ENCODE measurements at places on chromosomes 2 and 18.

GRCh38 chr2:66212749-66213148, 222.2 kb upstream of the MEIS1 start:
- DNase-seq, result no peak

- DNase-seq, result no peak
These were observed 756 bp upstream of the OST4 start for GRCh38 chr2:27071990-27072830.

GRCh38 chr18:49886891-49887764, 73.8 kb upstream of the ACAA2 start:
- no peak for DNase-seq

- no peak for DNase-seq
These were observed 250.6 kb downstream of the LTBP1 start for GRCh38 chr2:33197198-33197938.

GRCh38 chr2:98378901-98379300, 32.6 kb downstream of the CNGA3 start:
- peak; percentile 97 for DNase-seq

- no peak for DNase-seq
These were observed 32.5 kb downstream of the TET3 start for GRCh38 chr2:74017223-74017622.

DNA sequence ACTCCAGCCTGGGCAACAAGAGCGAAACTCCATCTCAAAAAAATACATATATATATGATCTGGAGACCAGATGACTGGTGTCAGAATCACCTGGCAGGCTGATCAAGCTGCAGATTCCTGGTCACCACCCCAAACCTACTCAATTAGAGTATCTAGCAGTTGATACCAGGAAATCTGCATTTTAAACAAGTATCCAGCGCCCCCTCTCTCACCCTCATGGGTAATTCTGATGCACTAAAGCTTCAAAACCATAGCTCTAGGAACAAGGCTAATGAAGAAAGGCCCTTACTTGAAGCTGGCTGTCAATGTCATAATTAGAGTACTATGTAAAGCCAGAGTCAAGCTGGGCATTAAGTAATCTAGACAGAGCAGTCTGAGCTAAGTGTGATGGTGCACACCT, 25.0 kb upstream of the PCBP1 start:
- no peak for DNase-seq

DNA sequence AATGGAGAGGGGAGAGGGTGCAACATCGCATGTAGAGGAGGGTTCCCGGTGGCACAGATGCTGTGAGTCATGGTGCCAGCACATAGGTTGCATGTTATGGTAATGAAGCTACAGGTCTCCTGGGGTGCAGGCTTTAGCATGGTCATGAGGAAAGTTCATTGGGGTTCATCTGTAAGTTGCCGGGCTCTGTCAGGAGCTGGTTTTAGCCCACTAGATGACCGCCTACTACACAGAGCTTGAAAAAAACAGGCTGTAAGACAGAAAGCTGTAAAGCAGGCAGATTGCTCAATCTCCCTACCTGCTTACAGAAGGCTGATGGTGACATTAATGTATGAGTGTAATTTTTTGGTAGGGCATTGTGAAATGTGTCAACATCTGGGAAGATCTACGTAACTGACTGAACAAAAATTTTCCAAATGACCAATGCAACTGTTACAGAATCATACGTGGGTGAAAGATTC, 23.9 kb downstream of the DYSF start:
- DNase-seq, result no peak

DNA sequence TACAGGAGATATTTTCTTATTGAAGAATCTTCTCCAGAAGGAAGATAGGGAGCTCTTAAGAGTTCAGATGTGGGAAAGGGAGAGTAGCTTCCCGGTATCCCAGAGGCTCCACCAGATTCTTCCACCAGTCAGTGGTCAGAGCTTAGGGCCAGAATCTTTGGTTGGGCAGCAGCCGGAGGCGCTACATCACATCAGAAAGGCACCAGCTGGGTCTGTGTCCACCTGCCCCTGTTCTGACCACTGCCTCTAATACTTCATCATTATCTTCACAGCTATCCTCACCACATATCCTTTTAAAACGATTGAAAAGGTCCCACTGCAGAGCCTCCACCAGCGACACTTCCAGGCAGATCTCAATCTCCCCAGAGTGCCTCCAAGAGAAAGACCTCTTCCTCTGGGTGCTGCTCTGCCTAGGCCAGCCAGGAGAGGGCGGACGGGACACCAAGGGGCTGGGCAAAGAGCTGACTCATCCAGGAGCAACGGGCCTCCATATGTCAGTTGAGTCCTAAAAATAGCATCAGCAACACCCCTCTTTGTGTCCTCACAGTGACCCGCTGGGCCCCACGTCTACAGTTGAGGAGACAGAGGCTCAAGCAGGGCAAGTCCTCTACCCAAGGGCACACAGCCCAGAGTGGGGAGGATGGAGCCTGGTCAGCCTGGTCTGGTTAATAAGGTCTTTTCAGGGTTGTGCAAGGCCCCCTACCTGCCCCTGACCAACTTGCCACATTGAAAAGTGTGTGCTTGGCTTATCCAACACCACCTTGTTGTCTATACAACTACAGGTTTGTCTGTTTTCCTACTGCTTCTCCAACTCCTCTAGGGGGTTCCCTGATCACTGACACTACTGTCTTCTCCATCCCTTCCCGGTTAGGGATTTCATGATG, 81.2 kb downstream of the ADD2 start:
- no peak for DNase-seq

GRCh38 chr2:229422063-229422462, 151.0 kb upstream of the PID1 start:
- no peak for DNase-seq

GRCh38 chr2:97936199-97936598, 59.5 kb downstream of the TMEM131 start:
- peak; percentile 78 for DNase-seq

DNA sequence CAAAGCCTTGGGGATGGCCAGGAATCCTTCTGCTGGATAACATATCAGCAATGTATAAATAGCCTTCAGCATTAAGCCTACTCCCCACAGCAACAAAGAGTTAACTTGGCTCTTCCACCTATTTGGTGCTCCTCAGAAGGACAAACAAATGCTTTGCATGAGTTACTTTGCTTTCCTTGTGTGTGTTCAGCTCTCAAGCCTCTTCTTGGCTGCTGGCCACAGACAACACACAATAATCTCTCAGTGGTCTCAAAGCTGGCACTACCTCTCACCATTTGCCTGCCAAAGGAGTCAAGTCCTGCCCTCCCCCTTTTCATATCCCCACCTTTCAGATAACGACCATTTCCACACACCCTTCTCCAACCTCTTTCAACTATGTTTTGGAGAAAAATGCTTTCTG, 17.5 kb downstream of the FTCDNL1 start:
- peak; percentile 79 for DNase-seq

DNA sequence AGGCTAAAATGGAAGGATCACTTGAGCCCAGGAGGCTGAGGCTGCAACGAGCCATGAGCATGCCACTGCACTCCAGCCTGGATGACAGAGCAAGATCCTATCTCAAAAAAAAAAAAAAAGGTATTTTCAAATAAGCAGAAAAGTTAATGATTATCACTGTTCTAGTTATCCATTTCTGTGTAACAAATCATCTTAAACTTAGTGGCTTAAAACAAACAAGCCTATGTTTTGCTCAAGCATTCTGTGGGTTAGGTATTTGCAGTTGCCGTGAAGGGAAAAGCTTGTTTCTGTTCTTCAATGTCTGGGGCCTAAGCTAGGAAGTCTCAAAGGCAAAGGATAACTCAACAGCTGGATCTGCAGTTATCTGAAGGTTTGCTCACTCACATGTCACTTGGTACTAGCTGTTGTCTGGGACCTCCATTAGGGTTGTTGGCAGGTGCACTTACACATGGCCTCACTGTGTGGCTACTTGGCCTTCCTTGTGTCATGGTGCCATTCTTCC, 14.1 kb downstream of the MFF start:
- DNase-seq, result no peak

DNA sequence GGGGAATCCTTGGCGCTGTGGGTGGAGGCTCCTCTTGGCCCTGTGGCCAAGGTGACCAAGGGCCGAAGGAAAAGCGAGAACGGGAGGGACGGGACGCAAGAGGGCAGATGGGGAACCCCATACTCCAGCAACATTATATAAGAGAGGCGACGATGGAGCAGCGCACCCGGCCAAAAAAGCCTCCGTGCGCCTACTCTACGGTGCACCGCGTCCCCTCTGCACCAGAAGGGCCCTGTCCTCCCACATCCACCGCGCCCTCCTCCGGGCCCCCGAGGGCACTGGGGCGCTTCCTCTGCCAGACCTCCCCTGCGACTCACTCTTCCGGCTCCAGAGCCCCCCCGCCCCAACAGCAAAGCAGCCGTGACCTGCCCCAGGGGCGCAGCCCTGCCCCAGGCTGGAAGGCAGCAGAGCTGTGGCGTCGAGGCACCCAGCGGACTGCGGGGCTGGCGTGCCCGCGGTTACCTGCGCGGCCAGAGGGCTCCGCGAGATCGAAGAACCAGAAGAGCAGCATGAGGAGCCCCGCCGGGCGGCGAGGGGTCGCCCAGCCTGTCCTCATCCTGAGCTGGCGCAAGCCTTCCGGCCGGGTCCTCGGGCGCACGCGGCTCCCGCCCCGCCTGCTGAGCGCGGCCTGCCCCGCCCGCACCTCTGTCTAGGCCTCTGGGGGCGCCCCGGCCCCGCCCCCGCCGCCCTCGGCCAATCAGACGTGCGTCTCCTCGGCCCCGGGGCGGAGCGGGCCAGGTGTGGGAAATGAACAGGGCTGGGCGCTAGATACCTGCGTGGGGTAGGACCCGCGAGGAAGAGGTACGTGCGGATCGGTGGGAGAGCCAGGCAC, 106.3 kb upstream of the CD302 start:
- DNase-seq, result peak; percentile 37

DNA sequence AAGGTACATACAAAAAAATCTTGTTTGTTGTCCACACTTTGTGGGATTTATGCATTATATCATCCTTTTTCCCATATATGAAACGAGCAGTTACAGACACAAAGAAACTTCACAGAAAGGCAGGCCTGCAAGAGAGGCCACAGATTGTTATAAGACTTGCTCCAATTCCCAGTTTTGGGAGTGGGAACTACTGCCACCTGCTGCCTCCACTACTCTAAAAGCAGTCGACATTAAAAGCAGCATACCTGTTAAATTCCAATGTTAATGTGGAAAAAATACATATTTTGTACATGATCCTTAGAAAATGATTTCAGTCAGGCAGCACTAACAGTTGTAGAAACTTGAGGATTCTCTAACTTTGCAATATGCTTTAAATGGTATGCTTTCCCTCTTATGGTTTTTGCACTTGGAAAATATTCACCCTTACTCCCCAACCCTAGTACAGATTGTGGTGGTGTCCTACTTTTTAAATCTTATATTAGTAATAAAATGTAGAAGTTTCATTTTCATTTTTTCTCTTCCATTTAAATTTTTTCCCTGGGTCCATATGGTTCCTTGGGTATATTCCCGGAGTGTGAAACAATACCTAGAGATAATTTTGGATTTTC, 37.9 kb downstream of the SLC38A11 start:
- peak; percentile 54 for DNase-seq

GRCh38 chr2:119192893-119193292, 30.7 kb upstream of the STEAP3 start:
- no peak for DNase-seq

GRCh38 chr2:134842930-134843490, 4.6 kb downstream of the ACMSD start:
- no peak for DNase-seq

DNA sequence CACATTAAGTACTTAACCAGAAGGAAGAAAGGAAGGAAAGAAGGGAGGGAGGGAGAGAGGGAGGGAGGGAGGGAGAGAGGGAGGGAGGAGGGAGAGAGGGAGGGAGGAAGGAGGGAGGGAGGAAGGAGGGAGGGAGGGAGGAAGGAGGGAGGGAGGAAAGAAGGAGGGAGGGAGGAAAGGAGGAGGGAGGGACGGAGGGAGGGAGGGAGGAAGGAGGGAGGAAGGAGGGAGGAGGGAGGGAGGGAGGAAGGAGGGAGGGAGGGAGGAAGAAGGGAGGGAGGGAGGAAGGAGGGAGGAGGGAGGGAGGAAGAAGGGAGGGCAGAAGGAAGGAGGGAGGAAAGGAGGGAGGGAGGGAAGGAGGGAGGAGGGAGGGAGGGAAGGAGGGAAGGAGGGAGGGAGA, 363.3 kb downstream of the MBD2 start:
- no peak for DNase-seq

GRCh38 chr2:8915941-8916340, 78.5 kb upstream of the KIDINS220 start:
- no peak for DNase-seq

GRCh38 chr2:136135462-136135861, 17.5 kb upstream of the CXCR4 start:
- no peak for DNase-seq

DNA sequence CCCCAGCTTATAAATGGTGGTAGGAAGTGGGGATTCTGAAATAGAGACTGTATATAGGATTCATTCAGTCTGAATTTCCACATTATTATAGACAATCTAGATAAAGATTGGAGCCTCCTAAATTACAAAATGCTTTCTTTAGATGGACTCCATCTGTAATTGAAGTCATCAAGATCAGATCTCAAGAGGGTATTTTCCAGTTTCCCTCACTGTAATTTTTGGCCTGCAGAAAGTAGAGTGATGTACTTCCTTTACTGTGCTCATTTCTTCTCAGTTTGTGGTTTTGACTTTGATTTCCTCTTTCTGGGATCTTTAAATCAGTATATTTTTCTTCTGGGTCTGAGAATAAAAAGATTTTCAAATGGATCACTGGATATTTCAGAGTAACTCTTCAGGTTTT, 7.2 kb downstream of the BABAM2 start:
- no peak for DNase-seq

- no peak for DNase-seq
These were observed 248.5 kb downstream of the TMEM182 start for GRCh38 chr2:103010306-103010705.

DNA sequence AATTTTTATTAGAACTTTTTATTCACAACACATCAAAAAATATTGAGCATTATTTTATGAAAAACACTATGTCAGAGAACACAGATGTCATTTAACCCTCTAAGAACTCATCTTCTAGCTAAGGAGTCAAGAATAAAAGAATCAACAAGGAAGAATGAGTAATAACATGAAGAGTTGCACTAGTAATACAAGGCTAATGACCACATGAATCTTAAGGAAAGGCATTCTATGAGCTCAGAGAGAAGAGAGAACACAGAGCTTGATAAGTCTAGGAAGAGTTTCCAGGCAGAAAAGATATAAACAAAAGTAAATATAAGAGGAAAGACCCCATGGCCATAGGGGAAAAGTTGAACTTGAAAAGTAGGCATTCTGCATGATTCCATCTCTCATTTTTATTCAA, 166.5 kb downstream of the MAIP1 start:
- no peak for DNase-seq

- peak; percentile 84 for DNase-seq
These were observed 84.9 kb downstream of the EFEMP1 start for GRCh38 chr2:55838653-55839052.

DNA sequence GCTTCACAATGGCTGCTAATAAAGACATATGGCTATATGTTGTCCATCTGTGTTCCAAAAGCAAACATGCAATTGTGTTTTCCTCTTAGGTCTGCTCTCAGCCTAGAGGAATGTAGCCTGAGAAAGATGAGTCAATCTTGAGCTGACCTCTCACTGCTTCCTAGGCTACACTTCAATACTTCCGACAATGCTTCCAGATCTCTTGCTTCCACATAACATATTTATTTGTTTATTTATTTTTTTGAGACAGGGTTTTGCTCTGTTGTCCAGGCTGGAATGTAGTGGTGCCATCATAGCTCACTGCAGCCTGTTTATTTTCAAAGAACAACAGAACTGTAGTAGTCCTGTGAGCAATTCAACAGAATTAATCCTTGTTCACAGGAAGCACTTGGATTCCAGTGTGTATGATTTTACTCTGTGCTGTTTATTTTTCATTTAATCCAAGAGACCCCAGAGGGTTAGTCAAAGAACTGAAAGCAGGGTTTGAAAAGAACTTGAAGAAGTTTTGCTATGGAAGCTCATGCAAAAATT, 437.9 kb downstream of the TXNL1 start:
- DNase-seq, result no peak
